ENCODE measurements at places on chromosomes 4 and X.
A peak's percentile ranks its signal among the peaks of the same experiment; 100 is the strongest.

DNA sequence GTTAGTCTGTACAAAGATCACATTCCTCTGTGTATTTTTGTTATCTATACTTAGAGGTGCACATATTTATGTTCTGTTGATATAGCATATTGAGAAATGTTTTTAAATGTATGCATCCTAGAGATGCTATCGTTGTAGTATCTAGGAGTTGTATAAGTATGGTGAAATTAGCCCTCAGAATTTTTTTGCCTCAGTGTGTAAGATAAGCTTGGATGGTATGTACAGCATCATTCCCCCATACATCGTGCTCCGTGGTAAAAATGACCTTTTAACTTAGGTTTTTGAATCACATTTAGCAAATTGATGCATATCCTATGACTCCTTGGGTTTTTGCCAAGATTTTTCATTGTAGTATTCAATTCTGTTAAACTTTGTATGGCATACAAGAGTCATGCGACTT is 113.5 kb downstream of the RPA4 start:
- DNase-seq = no peak

- peak; percentile 96 for DNase-seq
These were observed 163.9 kb upstream of the SLC7A11 start for GRCh38 chr4:138405934-138406567.

GRCh38 chrX:95764972-95765451 is 919.6 kb upstream of the DIAPH2 start:
- no peak for DNase-seq

- DNase-seq = no peak
These were observed 97.6 kb downstream of the CASK start for GRCh38 chrX:41825796-41826195.

DNA sequence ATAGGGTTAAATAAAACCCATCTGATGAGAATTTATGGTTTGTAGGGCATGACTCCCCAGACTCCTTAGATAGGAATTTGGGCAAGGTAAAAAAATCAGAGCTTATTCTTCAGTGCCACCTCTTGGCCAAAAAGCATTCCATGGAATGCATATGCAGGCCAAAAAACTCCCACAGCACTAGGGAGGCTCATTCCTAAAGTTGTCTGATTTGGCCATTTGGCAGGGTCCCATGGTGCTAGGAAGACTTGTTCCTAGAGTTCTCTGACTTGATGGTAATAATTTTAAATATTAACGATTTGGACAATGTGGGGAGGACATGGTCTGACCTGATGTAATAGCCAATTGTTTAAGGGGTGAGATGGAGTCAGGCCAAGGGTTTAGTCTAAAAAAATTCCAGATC is 93.0 kb downstream of the SPIN4 start:
- DNase-seq = no peak

DNA sequence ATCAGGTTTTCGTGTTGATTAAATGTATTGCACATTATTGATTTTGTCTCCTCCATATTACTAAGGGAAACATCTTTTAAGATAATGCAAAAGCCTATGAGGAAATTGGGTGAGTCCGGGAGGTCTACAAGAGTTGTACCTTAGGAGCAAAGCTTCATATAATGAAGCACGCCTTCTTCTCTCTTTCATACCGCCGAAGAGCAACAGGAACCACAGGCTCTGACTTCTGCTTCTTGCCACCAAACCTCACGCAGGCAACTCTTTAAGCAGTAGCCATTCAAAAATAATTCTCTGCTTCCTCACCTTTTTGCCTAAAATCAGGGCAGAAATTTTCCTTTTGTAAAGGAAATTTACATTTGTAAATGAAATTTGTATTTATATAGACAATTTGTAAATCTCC is 139.6 kb downstream of the SPRY1 start:
- peak; percentile 30 for DNase-seq

GRCh38 chrX:10854594-10854993 is 234.2 kb upstream of the MID1 start:
- no peak for DNase-seq

DNA sequence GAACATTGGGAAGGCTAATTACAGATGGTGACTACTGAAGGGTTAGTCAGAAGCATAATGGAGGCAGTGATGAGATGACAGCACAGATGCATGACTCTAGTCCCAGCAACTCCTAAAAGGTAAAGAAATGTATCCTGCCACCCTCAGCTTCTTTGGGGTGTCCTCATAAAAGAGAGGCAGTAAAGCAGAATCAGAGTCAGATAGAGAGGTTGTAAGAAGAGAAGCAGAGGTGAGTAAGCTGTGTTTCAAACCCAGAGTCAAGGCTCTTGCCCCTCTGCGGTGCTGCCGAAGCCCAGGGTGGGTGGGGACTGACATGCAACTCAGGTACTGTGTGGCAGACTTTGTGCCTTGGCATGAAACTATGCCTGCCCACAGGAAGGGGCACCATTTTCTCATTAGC is 59.5 kb upstream of the PGM2 start:
- DNase-seq = no peak

- DNase-seq = no peak
These were observed 5.5 kb upstream of the STK26 start for GRCh38 chrX:132017431-132018185.

GRCh38 chr4:110275871-110276270 is 77.5 kb upstream of the ELOVL6 start:
- no peak for DNase-seq

GRCh38 chrX:100098660-100099375 is 311.3 kb downstream of the PCDH19 start:
- no peak for DNase-seq

GRCh38 chr4:169110633-169111032 is 100.6 kb upstream of the CBR4 start:
- DNase-seq = no peak

DNA sequence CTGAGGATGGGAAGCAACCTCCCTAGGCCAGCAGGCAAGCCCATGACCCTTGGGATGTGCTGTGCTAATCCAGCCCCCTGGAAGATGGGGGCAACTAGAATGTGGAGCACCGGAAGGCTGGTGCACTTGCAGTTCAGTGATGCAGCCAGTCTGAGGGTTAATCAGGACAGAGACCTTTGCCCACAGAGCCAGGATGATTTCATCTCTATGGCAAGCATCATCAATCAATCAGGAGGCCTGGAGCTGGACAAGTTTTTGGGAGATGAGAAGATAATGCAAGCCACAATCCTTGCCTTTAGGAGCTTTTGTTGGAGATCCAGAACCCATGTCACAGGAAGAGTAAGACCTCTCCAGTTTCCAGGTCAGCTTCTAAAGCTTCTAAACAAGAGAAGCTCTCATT is 15.4 kb upstream of the MSN start:
- DNase-seq = no peak
